Midbrain (tissue), 1 donor: ENCODE measurements at places on chromosomes 16 and 17.

- no peak for DNase-seq
Observed at GRCh38 chr16:21226749-21227148, 6.8 kb upstream of the ANKS4B start.

DNA sequence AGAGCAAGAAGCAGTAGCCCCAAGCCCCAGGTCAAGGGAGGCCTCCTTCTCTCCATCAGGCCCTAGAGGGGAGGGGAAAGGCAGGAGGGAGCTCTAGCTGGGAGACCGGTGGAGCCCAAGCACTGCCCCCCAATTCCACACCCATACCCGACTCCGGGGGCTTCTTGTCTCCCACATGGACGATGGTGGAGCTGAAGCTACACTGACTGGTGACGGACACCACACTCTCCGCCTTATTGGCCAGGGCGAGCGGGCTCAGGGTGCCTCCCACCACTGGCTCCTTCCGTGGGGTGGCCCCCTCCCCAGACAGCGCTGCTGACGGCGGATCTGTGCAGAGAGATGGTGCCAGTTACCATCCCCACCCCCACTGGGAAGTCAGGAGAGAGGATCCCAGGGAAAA, 6.4 kb downstream of the PER1 start:
- no peak for DNase-seq

- DNase-seq, result no peak
Observed at GRCh38 chr17:35160354-35161201, 13.0 kb downstream of the UNC45B start.

GRCh38 chr17:82772026-82772425, 20.2 kb downstream of the TBCD start:
- no peak for DNase-seq
